ENCODE measurements at places on chromosomes 2 and 18. TPM values are rescaled to one million over a fixed set of nuclear protein-coding genes. Genes with fewer than 3 reads are reported as not detected.
A peak's percentile ranks its signal among the peaks of the same experiment; 100 is the strongest.

- DNase-seq, result no peak
Observed at GRCh38 chr18:74310411-74310810, 5.2 kb upstream of the C18orf63 start.

GRCh38 chr2:142531377-142531776, 346.1 kb upstream of the KYNU start:
- DNase-seq, result no peak

DNA sequence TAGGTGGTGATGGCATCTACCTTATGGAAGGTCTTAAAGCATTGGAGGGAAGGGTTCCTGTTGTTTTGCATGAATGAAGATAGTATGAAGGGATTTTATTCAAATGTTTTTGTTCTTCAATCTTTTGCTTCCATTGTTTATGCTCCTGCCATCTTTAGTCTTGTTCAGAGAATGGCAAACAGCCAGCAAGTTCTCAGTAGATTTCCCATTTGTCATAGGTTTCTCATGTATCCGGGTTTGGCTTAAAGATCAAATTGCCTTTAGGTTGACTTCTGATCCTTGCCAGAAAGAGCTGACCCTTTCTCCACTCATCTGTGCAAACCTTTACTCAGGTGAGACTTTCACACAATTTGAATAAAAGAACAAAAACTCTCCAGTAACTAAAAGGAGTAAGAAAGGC, 44.2 kb upstream of the STAT4 start:
- no peak for DNase-seq

- DNase-seq, result no peak
Observed at GRCh38 chr2:231235217-231235616, 36.8 kb downstream of the ARMC9 start.

DNA sequence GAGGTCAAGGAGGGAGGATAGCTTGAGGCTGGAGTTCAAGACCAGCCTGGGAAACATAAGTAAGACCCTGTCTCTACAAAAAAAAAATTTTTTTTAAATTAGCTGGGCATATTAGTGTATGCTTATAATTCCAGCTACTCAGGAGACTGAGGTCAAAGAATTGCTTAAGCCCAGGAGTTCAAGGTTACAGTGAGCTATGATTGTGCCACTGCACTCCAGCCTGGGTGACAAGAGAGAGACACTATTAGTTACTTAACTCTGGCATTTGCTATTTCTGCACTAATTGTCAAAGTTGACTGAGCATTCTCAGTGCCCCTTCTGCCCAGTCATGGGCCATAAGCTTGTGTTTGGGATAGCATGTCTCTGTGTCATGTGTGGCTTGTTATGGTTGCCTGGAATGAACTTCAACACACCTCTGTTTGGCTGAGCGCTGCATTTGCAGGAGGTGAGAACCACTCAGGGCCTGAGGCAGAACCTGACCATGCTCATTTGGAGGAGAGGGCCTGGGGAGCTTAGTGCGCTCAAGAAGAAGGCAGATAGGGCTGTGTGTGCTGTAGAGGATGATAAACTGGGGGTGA, 77.7 kb downstream of the SH3RF3 start:
- no peak for DNase-seq

CCDC150 gene
- total RNA-seq, result 13.9 TPM

- peak; percentile 9 for DNase-seq
Observed at GRCh38 chr2:57450170-57450569, 596.4 kb upstream of the VRK2 start.

HRH4 gene
- total RNA-seq, result 0.65 TPM

GRCh38 chr2:120898961-120899750, 163.5 kb downstream of the GLI2 start:
- DNase-seq, result no peak

GRCh38 chr2:31765078-31765945, 184.6 kb upstream of the SRD5A2 start:
- no peak for DNase-seq

DSG2 gene
- 0.31 TPM for total RNA-seq

- no peak for DNase-seq
Observed at GRCh38 chr2:157815421-157815820, 60.7 kb downstream of the ACVR1 start.

CERKL gene
- total RNA-seq, result not detected

- DNase-seq, result no peak
Observed at GRCh38 chr2:186486651-186487647, 889 bp downstream of the ZC3H15 start.

DNA sequence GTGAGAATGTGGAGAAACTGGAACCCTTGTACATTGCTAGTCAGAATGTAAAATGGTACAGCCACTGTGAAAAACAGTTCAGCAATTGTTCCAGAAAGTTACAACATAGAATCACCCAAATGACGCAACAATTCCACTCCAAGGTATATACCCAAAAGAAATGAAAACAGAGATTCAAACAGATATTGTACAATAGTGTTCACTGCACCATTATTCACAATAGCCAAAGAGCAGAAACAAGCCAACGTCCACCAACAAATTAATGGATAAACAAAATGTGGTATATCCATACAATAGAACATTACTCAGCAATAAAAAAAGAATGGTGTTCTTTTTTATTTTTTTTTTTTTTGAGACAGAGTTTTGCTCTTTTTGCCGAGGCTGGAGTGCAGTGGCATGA, 10.9 kb downstream of the CLASP1 start:
- DNase-seq, result no peak

DNA sequence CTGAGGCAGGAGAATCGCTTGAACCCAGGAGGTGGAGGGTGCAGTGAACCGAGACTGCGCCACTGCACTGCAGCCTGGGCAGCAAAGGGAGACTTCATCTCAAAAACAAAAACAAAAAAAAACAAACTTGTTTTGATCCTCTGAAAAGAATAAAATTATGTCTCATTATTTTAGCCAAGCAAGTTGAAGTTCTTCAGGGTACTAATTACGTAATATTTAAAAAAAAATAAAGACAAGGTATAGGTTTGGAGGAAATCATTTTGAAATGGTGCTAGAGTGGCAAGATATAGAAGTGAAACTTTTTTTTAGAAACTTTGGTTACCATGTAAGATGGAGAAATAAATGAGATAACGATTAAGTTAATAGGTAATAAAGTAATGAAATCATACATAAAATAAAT, 54.4 kb upstream of the TMEM247 start:
- DNase-seq, result no peak

GRCh38 chr2:153287109-153287801, 191.3 kb downstream of the RPRM start:
- DNase-seq, result peak; percentile 11

- no peak for DNase-seq
Observed at GRCh38 chr18:58161659-58162058, 117.6 kb downstream of the NEDD4L start.

DNA sequence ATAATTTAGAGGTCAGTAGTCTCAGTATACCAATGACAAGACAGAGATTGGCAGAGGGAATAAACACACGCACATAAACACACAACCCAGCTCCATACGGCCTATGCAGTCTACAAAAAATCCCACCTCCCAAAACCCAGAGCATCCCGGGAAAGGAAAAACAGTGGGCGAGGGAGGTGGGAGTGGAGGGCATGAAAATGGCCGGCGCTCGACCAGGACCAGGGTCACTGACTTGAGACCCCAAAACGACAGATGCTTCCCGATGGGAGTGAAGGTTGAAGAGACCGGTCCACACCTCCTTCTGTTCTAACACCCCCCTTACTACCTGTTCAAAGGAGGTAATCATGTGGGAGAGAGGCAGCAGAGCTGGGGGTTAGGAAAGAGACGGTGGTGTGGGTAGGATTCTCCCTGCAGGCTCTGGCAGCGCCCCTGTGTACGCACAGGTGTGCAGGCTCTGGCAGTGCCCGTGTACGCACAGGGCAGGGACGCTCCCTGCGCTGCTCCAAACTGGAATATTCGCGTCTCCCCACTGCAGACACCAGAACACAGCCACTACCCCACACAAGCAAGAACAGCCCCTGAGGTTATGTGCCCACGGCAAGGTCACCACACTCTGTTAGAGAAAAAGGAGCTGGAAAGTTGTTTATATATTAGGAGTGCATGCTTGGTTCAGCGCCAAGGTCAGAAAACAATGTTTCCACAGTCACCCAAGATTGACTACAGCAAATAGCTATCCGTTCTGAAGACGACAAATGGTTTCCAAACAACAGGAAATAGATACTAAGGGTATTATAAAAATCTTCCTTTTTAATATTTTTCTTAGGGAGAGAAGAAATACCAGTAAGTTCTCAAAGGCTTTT, 67.9 kb downstream of the EIPR1 start:
- no peak for DNase-seq

ATF2 gene
- 46.9 TPM for total RNA-seq

- no peak for DNase-seq
Observed at GRCh38 chr18:42548493-42548892, 567.0 kb downstream of the RIT2 start.

CRYGC gene
- not detected for total RNA-seq

GRCh38 chr2:100813527-100813926, 6.4 kb upstream of the NPAS2 start:
- no peak for DNase-seq

MIB1 gene
- total RNA-seq, result 40.8 TPM

KCNIP3 gene
- not detected for total RNA-seq

DNA sequence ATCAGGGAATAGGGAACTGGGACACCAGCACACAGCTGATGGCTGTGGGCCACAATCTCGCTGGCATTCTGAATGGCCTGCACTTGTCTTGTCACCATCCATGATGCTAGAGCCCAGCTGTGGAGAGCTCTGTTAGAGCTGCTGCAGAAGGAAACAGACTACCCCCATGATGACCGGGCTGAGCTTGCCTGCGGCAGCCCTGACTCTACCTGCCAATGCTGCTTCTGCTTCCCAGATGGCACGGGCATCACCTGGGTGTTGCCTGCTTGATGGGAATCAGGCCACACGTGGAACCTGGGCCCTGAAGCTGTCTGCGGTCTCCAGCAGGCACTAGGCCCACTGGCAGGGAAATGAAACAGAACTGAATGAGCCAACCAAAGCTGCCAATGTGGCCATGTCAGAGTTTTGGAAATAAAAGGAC, 11.2 kb upstream of the DAW1 start:
- no peak for DNase-seq

STPG4 gene
- not detected for total RNA-seq

AKAIN1 gene
- not detected for total RNA-seq

ARHGAP28 gene
- total RNA-seq, result not detected

GRCh38 chr18:51196811-51197660, 445 bp downstream of the MEX3C start:
- peak; percentile 53 for DNase-seq

- DNase-seq, result no peak
Observed at GRCh38 chr18:74625157-74625556, 27.5 kb downstream of the ZNF407 start.

DNA sequence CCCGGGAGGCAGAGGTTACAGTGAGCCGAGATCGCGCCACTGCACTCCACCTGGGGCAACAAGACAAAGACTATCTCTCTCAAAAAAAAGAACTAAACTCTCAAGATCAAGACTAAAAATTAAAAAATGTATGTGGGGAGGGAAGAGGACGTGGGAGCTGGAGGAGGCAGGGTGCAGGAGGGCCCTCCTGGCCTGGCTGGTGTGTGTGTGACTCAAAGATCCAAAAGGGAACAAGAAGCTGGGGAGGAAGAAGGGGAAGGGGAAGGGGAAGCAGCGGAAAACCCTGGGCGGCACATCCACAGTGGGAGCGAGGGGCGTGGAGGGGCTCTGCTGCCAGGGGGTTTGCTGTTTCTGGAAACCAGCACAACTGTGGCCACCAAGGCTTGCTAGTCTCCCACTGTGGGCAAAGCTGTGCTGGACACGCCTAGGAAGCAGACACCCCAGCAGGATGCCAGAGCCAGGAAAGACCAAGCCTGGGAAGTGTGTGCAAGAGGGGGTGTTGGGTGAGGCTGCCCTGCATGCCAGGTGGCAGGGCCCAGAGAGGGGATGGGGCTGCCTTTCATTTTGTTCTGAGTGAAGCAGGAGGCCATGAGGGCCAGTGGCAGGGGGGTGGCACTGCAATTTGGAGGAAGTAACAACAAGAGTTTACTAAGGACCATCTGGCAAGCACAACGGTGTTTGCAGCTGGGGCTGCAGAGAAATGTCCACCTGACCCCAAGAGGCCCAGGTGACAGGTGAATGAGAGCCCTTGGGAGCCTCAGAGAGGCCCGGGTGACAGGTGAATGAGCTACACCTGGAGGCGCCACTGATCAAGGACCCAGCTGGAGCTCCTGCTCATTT, 44.5 kb downstream of the ANO7 start:
- no peak for DNase-seq

ONECUT2 gene
- total RNA-seq, result 0.02 TPM

- DNase-seq, result no peak
Observed at GRCh38 chr18:44870631-44871502, 190.2 kb downstream of the SETBP1 start.

Measured in activated CD4-positive, alpha-beta memory T cell treated with anti-CD3 and anti-CD28 coated beads for 36 hours (primary cell).